ENCODE measurements at places on chromosomes 5 and 9.

DNA sequence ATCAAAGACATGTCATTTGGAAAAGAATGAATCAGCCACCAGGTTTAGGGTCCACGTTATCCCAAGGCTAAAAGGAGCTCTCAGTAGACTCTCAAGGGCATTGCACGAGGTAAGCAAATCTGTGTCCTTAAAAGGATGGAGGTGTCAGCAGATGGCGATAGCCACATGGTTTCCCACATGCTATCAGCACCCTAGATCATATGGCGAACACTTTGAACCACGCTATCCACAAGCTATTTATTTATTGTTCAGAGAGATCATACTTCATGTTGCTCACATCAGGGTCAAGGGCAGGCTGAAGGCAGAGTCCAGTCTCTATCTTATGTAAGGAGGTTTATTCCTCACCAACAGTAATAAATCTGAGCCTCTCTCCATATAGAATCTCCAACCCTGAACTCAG lies 43.7 kb downstream of the CDH6 start:
- DNase-seq: no peak

DNA sequence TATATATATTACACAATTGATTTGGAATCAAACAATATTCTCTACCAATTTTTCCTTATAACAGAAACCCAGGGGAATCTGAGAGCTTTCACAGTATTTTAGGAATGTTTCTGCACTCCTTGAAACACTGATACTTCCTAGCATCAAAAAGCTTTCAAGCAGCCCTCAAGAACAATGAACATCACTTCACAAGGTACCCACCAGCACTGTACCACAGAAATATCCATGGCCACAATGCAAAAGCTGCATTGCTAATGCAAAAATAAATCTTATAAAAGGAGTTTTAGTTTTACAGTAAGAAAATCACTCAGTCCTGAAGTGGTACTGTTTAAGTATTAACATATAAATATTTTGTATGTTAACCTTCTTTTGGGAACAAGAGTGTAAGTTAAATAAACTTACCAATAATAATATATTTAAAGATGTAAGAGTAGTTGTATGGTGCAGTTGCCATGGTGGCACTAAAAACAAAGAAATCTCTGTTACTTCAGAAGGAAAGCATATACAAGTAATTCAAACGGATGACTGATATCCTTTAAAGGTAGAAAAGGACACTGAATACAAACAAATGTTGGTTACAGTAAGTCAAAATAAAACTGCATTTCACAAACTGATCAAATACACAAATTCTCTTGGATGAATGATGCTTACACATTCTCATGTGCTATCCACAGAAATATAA lies 8.6 kb downstream of the RAB14 start:
- no peak for DNase-seq

GRCh38 chr9:3028535-3028934 lies 184.6 kb upstream of the PUM3 start:
- no peak for DNase-seq

DNA sequence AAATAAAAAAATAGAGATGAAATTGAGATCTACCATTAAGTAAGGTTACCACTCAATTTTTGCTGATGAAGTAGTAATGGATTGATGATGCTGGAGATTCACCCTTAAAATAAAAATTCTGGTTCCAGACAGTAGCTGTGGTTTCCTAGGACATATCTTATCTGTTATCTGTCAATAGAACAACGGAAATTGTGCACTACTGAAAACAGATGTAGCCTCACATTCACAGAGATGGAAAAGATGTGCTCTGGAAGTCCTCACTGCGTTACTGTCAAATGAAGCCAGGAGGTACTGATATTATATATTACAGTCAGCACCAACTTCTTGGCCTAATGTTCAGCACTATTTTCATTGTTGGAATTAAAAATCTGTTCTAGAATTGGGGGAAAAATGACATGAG lies 154.0 kb downstream of the SLC24A2 start:
- no peak for DNase-seq

Measured in right hindlimb (tissue), 1 donor.